ENCODE measurements at places on chromosomes 7 and 10.

- DNase-seq = no peak
Measured at GRCh38 chr7:105133986-105134655, 120.1 kb downstream of the KMT2E start.

DNA sequence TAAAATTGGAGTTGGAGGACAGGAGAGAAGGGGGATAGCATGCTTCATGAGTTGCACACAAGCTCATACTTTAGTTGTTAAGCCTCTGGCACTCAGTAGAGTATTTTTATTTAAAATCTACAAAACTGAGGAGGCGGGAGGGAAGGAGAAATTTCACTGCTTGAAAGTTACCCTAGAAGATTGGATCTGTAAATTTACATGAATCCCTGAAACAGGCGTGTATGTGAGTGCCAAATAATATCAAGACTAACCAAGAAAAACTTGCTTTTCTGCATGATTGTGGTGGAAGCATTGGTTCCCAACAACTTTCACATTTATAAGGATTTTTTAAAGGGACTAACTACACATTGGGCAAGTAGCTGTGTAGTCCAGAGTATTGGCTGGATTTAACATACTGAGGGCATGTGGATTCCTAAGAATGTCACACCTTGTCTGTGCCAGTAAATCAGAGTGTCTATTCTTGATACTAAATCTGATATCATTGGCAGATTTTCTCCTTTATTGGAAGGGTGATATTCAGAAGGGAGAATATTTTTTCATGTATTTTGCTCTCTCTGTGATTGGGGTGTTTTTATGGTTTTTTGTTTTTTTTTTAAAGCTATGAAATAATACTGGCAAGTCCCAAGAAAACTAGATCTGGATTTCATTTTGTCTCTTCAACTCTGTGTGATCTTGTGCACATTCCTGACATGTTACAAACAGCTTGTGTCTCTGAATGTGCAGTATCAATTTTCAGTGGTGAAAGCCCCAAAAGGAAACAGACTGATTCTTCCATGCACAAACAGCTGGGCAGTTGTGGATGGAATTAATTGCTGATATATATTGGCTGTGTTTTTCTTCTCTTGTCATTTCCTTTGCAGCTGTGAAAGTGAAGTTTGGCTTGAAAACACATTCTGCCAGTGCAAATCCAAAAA, 67.2 kb downstream of the ADD3 start:
- no peak for DNase-seq

GRCh38 chr10:1548596-1548995, 188.7 kb downstream of the ADARB2 start:
- no peak for DNase-seq

DNA sequence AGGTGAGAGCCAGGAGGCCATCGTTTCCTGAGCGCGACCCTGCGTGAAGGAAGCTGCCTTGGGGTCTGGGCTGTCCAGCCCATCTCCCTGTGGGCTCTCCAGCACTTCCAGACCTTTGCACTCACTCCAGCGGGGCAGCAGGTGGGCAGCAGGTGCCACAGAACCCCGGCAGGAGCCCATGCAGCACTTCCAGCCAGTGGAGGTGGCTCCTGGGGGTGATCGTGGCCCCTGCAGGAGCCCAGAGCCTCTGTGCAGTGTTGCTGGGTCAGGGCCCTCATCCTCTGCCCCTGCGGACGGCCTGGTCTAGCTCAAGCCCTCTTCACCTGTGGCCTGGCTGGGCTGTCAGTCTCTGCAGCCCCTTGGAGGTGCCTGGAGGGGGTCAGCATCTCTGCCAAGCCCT, 59.9 kb downstream of the PWWP2B start:
- no peak for DNase-seq

Data from nucleus accumbens (tissue), 56 donors.